ENCODE measurements at places on chromosomes 16 and 17.

DNA sequence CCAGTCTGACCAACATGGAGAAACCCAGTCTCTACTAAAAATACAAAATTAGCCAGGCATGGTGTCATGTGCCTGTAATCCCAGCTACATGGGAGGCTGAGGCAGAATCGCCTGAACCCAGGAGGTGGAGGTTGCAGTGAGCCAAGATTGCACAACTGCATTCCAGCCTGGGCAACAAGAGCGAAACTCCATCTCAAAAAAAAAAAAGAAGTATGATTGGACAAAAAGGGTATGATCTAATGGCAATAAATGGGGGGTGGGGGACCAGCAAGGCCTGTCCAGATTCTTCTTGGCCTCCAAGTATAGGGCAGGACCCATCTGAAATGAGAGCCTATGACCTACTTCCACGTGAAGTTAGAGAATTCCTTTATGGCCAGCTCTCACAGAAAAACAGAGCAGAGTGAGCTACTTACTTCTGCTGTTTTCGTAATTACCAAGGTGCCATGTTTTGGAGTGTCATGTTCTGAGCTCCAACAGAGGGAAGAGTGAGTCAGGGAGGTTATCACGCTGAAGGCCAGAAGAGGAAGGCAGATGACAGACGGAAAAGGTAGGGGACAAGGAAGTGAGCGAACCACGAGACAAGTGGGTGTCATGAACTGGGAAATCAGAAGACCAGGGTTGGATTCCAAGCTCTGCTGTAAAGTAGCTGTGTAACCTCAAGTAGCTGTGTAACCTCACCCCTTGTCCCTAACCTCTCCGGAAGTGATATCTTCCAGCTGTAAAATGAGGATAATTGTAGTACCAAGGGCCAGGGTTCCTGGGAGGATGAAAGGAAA, 3.6 kb upstream of the ZMYND15 start:
- no peak for DNase-seq

DNA sequence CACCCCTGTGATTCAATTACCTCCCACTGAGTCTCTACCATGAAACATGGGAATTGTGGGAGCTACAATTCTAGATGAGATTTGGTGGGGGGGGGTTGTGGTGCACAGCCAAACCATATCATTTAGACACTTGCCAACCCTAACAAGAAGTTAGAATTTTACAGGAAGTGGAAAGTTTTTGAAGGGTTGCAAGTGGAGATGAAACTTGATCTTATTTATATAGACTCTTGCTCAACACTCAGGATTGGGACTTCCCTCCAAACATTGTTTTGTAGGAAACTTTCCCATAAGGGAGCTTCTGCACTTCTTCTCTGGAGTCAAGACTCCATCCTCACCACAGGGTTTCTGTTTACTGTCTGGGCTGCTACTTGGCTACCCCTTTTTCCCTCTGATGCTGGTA, 266.7 kb upstream of the CDH11 start:
- DNase-seq: no peak

- no peak for DNase-seq
These were observed 8.3 kb downstream of the FHOD1 start for GRCh38 chr16:67238806-67239470.

DNA sequence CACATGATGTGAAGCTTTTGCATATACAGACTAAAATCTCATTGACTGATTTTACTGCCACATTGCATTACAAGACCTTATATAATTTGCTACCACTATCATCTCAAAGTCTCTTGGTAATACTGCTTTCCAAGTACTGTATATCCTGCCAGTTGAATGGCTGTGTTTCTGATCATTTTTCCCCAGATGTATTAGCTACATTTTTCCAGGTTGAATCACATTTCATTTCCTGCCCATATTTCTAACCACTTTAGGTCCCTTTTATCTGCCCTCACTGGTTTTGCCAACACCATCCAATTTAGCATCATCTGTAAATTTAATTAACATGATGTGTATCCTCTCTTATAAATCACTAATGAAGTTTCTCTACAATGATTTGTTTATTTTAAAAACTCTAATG, 365.7 kb upstream of the PMFBP1 start:
- no peak for DNase-seq

GRCh38 chr17:70137451-70138230, 31.7 kb upstream of the KCNJ2 start:
- no peak for DNase-seq
